ENCODE measurements at places on chromosomes 12 and 14.

- DNase-seq: no peak
These were observed 3.4 kb downstream of the SLC6A12 start for GRCh38 chr12:210277-211141.

GRCh38 chr14:49173765-49174373 lies 412.3 kb downstream of the RPS29 start:
- DNase-seq: no peak

DNA sequence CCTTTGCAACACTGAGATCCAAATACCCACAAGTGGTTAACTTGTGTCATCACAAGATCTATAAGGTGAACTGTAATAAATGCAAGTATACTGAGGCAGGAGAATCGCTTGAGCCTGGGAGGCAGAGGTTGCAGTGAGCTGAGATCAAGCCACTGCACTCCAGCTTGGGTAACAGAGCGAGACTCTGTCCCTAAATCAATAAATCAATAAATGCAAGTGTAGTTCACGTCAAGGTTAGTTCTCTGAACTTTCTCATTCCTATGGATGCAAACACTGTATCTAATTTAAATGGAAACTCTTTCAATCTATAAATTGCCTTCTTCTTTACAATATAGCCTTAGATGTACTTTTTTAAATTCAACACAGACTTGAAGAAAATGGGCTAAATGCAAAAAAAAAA lies 3.2 kb downstream of the MAGOHB start:
- DNase-seq: no peak

- DNase-seq: no peak
These were observed 13.3 kb upstream of the LMNTD1 start for GRCh38 chr12:25566202-25566949.

DNA sequence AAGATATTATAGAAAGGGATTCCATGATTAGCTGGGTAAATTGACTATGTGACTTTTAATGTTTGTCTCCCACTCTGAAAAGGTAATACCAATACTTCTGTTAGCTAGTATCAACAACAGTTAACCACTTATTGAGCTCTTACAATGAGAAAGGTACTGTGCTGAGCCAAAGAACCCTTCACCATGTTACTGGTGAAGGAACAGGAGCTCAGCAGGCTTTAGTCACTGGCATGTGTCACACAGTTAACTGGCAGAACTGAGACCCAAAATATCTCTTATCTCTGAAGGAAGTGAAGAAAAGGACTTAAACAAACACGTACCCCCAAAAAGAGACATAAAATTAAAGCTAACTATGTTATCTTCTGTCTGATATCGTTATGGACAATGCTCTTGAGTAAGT lies 170.6 kb downstream of the MED13L start:
- DNase-seq: no peak

DNA sequence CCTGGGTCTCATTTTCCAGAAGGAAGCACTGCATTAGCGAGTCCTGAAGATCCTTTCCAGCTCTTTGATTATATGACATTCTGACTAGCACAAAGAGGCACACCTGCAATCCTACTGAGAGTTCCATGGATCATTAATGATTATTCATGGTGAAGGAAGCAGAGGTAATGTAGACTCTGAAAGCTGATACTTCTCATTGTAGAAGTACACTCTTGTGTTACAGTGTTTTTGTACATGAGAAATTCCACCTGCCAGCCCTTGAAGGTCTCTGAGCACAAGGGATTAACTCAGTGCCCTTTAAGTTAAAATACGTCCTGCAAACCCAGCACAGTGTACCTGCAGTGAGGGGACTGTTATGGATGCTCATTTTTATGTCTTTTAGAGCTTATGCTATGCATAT lies 558.8 kb upstream of the FBXO33 start:
- no peak for DNase-seq

- DNase-seq: no peak
These were observed 83.7 kb downstream of the TNFAIP2 start for GRCh38 chr14:103206836-103207387.

DNA sequence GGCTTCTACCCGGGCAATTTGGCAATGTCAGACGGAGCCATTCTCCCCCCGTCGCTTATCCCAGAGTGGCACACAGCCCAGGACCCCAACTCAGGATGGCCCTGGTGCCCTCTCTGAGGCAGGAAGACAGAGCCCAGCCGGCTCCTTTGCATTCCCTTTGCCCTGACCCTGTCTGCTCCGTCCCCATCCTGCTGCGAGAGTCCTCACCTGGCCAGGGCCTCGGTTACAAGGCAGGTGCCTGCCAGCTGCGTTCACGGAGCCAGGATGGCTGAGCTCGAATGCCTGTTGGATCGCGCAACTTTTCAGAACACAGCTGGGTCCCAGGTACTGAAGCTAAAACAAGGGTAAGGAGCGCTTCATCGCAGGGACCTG lies 18.6 kb downstream of the LRTM2 start:
- no peak for DNase-seq

- no peak for DNase-seq
These were observed 27.6 kb downstream of the WASHC3 start for GRCh38 chr12:102033991-102034745.

DNA sequence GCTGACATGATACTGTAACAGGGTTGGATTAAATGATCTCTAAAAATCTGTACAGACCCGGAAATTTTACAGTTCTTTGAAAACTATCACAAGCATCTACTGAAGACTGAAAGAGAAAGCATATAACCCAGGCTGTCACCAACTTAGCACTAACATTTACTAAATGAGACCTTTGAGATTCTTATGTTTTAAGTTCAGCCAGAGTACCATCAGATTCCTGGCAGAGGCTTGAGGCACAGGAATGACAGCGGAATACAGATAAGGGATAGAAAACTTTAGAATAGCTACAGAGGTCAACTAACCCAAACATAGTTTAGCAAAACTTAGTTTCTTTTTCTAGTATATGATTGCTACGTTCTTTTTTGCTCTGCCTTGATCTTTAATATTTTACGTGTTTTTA lies 91.6 kb upstream of the FERMT2 start:
- no peak for DNase-seq

DNA sequence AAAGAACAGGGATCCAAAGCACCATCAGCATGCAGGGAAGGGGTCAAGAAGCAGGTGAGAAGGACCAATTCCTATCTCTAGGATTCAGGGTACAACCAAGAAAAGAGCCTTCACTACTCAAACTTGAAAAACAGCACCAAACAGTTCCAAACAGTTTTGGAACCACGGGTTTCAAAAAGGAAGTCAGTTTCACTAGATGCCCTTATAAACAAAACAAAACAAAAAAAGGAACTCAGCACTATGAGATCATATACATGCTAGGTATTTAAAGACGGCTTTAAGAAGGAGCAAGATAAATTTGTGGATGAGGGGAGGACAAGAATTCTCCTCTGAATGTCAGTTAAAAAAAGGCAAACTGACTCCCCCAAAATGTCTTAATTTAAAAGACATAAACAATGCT lies 6.0 kb downstream of the INSM2 start:
- no peak for DNase-seq

DNA sequence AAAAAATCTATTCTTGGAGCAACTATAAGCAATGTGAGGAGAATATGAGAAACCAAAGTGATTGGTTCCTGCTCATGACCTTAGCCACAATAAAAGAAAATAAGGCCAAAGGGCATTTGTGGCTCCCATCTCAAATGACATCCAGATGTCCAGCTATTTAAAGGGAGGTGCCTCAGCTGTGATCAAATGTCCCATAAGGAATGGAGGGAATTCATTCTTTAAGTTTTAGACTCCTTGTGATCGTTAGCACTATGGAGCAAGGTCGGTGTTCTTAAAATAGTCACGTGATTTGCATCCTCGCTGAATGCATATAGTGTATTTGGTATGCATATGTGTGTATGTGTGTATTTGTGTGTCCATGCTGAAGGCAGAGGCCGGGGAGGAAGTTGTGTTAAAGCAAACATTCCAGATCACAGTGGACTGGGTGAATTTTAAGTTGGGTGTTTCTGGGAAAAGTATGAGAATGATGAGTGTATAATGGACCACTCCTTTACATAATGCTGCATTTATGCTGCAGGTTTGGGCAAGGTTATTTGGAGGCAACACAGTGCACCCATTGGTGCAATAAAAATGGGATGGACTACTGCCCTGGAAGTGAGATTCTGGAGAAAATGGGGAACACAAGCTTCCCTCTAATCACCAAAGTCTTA lies 5.6 kb upstream of the E2F7 start:
- DNase-seq: no peak

- DNase-seq: no peak
These were observed 780.5 kb downstream of the NRXN3 start for GRCh38 chr14:78950649-78951048.

Data from naive thymus-derived CD8-positive, alpha-beta T cell (primary cell).